ENCODE measurements at places on chromosomes 16 and 17.

DNA sequence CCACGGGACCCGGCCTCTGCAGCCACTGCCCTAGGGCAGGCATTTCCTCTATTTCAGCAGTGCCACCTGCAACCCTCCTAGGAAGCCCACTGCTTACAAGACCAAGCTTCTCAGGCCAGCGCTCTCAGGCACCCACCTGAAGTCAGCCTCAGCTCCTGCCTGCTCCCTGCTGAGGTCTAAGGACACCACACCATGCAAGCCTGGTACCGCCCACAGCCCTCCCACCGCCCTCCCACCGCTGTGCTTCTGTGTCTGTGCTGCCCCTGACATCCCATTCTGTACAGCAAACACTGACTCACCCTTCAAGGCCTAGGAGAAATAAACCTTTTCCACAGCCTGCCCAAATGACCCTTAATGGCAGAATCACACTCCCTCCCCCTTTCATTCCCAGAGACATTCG, 6.3 kb downstream of the CLUH start:
- no peak for DNase-seq

GRCh38 chr16:10851512-10851911, 25.5 kb upstream of the CIITA start:
- no peak for DNase-seq

GRCh38 chr17:9886141-9886930, 18.7 kb downstream of the RCVRN start:
- DNase-seq = no peak

DNA sequence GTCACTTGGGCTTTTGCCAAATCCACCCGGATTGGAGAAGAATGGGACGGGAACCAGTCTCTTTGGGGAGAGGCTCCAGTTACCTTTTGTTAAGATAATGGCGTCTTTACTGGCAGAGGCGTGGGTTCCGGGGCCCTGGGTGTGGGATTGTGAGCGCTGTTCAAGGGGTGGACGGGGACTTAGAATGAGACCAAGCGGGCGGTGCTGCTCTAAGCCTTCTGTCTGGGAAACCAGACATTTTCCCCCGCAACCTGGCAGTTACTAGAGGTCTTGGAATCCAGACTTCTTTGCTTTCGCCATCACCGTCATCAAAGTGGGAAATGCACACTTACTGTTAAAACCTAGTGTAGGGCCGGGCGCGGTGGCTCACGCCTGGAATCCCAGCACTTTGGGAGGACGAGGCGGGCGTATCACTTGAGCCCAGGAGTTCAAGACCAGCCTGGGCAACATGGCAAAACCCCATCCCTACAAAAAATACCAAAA, 706 bp downstream of the TEN1 start:
- DNase-seq = no peak

DNA sequence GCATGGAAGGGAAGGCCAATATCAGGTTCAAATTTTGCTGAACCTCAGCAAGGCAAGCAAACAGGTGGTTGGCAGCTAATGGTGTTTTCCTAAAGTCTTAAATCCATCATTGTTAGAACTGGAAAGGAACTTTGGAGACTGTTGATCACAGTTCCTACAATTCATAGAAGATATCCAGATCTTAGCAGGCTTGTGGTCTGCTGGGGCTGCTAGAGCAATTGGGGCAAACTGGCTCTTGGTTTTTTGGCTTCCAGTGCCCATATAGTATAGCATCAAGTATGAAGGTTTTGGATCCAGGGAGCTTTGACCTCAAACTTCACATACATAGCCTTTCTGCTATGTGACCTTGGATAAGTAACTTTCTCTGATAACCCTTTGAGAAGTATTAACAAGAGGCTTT, 49.7 kb downstream of the IGF2BP1 start:
- DNase-seq = no peak

GRCh38 chr16:59665618-59666220, 931.6 kb upstream of the GOT2 start:
- no peak for DNase-seq

GRCh38 chr16:10896723-10897122, 19.7 kb downstream of the CIITA start:
- no peak for DNase-seq
